Activated CD4-positive, alpha-beta T cell treated with anti-CD3 and anti-CD28 coated beads, Interleukin-10, Interleukin-2, amounts not matched to agents 100 ng/mL and 50 ng/mL, durations not matched to agents 16 hours and 8 hours (primary cell): ENCODE measurements at places on chromosomes 3 and 15.

GRCh38 chr3:102193255-102193654 lies 241.6 kb upstream of the ZPLD1 start:
- no peak for DNase-seq

- peak; percentile 69 for DNase-seq
Observed at GRCh38 chr15:42704492-42704926, 32.4 kb downstream of the CDAN1 start.

GRCh38 chr15:60895986-60896385 lies 333.1 kb downstream of the RORA start:
- DNase-seq = no peak

DNA sequence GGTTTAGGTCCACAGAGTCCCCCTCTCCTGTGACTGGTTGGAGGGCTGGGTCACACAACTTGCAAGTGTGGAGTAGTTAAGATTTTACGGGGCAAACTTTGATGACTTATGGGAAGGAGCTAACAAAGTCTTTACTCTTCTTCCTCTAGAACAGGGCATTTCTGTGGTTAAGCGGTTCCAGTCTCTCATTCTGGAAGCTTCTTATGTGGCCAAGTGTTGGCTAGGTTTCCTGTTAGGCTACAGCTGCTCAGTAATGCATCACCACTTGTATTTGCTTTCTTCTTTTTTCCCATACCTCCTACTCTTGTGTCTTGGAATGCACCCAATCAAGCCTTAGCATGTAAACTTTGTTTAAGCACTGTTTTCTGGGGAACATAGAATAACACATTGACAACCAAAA lies 100.6 kb upstream of the PLAAT1 start:
- DNase-seq = no peak

GRCh38 chr3:136173939-136174490 lies 22.1 kb downstream of the MSL2 start:
- no peak for DNase-seq

DNA sequence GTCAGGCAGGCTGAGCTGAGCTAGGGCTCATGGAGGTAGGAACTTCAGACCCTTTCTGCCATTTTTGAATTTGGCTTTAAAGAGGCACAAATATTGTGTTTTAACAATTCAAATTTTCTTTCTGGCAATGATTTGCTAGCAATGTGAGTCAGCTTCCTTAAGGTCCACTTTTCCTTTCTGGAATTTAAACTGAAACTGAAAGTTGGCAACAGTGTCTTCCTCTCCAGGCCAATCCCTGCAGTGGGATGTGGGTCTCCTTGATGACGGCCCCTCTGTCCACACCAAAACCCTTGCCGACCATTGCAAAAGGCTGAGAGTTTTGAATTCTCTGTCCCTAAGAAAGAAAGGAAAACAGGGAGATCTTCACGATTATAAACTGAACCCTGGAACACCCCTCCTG lies 27.1 kb downstream of the RPSA start:
- DNase-seq = no peak

DNA sequence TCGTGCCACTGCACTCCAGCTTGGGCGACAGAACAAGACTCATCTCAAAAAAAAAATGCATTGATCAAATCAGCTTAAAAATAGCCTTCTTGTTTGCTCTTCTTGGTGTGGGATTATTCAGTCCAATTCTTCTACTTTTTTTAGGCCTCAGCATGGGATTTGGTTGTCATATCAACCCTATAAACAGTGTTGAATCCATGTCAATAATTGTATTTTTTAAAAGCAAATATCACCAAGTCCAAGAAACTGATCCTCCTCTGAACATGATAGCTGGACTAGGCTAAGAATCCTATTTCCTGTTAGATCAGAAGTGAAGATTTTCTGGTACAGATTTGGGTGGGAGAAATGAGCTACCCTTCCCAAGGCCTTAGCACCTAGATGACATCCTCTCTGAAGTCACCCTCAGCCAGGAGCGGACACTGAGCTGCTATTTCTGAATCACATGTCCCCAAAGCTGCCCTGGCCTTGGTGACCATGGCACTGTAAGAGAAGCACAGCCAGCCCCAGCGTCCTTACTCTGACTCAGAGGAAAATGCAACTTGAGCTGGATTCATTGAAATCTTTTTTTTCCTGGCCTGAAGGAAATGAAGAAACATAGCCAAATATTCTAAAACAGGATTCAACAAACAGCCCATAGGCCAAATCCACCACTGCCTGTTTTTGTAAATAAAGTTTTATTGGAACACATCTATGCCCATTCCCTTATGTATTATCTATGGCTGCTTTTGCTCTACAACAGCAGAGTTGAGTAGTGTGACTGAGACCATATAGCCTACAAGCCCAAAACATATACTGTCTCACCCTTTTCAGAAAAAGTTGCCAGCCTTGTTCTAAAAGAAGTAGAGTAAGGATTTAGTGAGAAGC lies 215.9 kb upstream of the CTDSPL start:
- no peak for DNase-seq

DNA sequence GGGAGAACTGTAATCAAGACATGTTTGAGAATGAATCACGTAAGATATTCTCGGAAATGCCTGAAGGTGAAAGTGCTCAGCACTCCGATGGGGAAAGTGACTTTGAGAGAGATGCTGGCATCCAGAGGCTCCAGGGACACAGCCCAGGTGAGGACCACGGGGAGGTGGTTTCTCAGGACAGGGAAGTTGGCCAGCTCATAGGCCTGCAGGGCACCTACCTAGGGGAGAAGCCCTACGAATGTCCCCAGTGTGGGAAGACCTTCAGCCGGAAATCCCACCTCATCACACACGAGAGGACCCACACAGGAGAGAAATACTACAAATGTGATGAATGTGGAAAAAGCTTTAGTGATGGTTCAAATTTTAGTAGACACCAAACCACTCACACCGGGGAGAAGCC lies 19.8 kb downstream of the ZSCAN2 start:
- DNase-seq = no peak

- DNase-seq = no peak
Observed at GRCh38 chr3:50516440-50516871, 13.0 kb upstream of the CACNA2D2 start.
